ENCODE measurements at places on chromosomes 12 and 14. TPM values are rescaled to one million over a fixed set of nuclear protein-coding genes. Genes with fewer than 3 reads are reported as not detected.

DNA sequence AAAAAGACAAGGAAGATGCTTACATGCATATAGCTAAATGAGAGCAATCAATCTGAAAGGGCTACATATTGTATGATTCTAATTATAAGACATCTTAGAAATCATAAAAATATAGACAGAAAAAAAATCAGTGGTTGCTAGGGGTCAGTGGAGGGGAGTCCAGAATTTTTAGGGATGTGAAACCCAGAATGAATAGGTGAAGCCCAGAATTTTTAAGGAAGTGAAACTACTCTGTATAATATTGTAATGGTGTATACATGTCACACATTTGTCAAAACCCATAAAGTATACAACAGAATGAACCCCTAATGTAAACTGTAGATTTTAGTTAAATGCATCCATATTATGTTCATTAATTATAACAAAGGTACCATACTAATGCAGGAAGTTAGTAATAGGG, 713.2 kb downstream of the FLRT2 start:
- DNase-seq = no peak

DNA sequence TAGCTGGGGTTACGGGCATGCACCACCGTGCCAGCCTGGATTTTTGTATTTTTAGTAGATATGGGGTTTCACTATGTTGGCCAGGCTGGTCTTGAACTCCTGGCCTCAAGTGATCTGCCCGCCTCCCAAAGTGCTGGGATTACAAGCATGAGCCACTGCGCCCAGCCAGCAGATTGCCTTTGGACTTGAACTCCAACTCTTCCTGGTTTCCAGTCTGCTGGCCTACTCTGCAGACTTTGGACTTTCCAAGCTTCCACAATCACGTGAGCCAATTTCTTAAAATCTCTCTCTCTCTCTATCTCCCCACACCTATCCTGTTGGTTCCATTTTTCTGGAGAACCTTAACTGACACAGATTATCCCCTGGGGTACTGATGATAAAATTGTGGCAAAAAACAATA, 55.0 kb downstream of the EMP1 start:
- no peak for DNase-seq

GRCh38 chr12:116614194-116614915, 55.2 kb downstream of the MAP1LC3B2 start:
- no peak for DNase-seq

GRCh38 chr14:38992067-38992844, 110.8 kb downstream of the SEC23A start:
- no peak for DNase-seq

- DNase-seq = peak; percentile 75
Observed at GRCh38 chr14:23182372-23183157, 895 bp downstream of the SLC7A8 start.

The SERPINA3 gene
- 1.3 TPM for total RNA-seq

The FAM186B gene
- 1.4 TPM for total RNA-seq

The CMKLR1 gene
- total RNA-seq = not detected
